GDM1 (cell line): ENCODE measurements at places on chromosomes 11 and 22.

- no peak for DNase-seq
Measured at GRCh38 chr11:133713406-133713805, 131.9 kb downstream of the SPATA19 start.

- DNase-seq = no peak
Measured at GRCh38 chr11:102647430-102647829, 22.3 kb upstream of the MMP20 start.

DNA sequence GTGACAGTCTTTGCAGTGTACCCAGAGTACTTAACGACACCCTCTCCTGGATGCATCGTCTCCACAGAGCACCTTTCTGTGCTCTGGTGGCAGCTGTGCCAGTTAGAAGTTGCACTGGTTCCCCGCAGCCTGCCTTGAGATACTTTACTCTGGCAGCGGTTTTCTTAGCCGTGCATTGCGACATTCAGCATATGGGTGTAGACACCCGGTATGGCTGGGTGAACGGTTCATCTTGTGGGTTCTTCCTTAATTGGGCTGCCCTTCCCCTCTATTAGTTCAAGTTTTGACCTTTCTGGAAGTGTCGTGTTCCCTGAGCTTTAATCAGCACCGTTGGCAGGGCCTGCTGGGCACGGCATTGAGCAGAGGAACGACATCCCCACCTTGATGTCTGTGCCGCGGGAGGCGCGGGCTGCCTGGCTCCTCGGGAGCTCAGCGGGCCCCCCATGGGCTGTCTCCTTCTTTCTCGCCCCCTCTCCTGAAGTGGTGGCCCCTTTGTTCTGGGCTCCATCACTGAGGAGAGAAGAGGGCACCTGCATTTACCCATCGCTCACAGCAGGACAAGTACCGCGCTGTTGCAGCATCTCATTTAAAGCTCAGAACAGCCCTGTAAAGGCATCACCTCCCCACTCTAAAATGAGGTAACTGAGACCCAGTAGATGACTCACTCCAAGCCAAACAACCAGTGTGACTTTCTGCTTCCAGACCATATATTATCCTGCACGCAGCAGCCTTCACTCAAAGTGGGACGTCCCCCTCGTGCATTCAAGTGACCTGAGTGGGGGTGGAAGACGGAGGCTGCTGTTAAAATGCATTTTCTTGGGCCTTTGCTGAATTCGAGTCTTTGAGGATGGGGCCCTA is 13.3 kb downstream of the FAM83F start:
- no peak for DNase-seq

- DNase-seq = no peak
Measured at GRCh38 chr11:84865257-84865656, 761.9 kb downstream of the DLG2 start.

DNA sequence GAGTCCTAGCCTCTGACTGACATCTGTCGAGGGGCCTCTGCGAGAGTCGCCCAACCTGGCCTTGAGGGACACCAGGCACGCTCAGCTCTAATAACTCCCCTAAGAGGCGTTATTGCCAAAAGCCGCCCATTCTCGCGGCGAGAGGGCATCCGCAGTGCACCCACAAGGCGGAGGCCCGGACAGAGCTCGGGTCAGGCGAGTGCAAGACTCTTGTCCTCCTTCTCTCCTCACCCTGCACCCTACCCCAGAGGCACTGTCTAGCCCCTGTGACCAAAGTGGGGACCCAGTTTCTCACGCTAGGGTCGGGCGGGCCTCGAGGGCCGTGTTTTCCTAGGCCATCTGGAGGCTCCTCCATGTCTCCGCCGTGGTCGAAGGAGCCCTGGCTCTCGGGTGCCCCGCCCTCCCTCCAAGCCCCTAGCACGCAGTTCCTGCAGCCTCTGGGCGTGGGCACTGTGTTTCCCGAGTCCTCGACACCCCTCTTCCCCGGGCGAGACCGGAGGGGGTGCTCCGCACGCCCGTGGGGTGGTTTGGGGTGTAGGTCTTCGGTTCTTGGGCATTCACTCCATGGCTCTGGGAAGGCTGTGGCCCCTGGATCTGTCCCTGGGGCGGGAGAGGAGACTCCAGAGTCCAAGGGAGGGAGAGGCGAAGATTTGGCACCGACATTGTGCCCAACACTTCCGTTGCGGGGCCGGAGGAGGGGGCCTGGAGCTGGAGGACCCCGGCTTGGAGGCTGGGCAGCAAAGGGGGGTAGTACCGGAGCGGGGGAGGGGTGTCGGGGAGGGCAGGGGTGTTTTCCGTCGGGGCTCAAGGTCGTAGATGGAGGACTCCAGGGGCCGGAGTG is 1.0 kb downstream of the CHRM4 start:
- DNase-seq = no peak

- no peak for DNase-seq
Measured at GRCh38 chr11:112503410-112503809, 242.8 kb upstream of the PLET1 start.

DNA sequence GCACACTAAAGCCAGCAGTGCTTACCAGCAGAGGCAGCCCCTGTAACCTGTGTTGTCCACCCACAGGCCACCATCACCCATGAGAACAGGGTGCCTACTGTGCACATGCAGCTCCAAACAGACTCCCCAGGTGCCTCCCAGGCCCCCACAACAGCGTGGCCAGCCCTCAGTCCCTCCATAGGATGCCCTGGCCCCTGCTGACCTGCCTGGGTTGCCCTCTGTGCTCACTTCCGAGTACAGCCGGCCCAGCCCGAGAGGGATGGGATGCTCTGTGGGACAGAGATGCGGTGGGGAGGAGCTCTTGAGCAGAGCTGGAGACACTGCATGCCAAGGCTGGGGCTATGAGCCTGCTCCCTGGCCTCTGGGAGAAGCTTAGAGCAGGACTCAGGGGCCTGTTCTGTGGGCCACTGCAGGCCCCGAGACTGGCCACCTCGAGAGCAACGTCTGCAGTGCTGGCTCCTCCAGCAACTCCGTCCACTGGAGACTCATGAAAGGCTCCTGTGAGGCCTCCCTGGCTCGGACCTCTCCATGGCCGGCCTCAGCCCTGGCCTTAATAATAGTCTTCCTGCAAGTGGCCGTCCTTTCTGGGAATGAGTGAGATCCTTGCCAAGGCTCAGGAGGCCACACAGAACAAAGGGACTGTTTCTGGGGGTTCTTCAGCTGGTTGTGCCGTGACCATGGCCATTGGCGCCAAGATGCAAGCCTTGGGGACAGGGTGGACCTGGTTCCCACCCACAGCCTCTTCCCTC is 27.0 kb downstream of the FADS2 start:
- DNase-seq = no peak

- DNase-seq = no peak
Measured at GRCh38 chr11:110207123-110207522, 89.3 kb downstream of the RDX start.

- DNase-seq = no peak
Measured at GRCh38 chr11:8040921-8041285, 40.1 kb upstream of the TUB start.

GRCh38 chr22:38657045-38657909 is 839 bp downstream of the CBY1 start:
- no peak for DNase-seq

GRCh38 chr11:353179-353873 is 16.0 kb upstream of the B4GALNT4 start:
- no peak for DNase-seq

DNA sequence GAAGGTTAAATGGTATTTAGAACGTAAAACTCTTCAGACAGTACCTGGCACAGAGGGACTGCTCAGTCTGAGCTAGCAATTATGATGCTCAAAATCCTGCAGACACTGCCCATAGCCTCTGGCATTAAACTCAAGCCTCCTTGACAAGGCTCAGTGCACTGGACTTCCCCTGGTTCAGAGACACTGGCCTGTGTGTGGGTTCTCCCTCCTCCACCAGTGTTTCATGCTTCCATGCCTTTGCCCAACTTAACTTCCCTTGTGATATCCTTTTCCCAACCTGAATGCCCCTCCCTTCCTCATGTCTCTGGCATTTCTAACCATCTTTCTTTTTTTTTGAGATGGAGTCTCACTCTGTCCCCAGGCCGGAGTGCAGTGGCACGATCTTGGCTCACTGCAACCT is 9.1 kb downstream of the LTBP3 start:
- no peak for DNase-seq

- no peak for DNase-seq
Measured at GRCh38 chr22:49090853-49091135, 736.9 kb downstream of the BRD1 start.

GRCh38 chr22:48921411-48921903 is 906.2 kb downstream of the BRD1 start:
- no peak for DNase-seq

DNA sequence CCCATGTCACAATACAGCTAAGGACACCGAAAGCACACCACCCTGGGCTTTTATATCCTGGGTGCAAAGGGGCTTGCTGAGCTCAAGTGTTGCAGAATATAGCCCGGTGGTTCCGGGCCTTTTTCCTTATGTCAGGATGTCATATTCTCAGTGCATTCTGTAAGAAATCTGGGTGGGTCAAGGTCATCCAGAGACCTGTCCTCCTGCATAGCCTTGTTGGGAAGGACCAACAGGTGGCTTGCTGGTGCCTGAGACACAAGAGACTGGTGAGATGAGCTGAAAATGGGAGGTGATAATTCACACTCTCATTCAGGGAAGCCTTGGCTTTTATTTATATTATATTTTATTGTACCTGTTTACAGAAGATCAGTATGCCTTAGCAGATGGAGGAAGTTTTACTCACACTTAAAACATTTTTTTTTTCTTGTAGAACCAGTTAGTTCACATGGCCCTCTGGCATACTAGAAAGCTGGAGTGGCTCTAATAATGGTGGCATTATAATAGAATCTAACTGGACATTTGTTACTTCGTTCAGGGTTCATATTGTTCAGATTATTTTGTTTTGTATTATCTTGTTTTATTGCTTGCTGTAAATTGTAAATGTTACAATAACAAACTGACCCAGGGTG is 14.6 kb upstream of the TMEM123 start:
- no peak for DNase-seq

- DNase-seq = no peak
Measured at GRCh38 chr11:65102142-65103095, 6.4 kb downstream of the VPS51 start.

- no peak for DNase-seq
Measured at GRCh38 chr11:72352859-72353551, 81.3 kb downstream of the CLPB start.

- no peak for DNase-seq
Measured at GRCh38 chr22:42699281-42699975, 21.2 kb downstream of the A4GALT start.

DNA sequence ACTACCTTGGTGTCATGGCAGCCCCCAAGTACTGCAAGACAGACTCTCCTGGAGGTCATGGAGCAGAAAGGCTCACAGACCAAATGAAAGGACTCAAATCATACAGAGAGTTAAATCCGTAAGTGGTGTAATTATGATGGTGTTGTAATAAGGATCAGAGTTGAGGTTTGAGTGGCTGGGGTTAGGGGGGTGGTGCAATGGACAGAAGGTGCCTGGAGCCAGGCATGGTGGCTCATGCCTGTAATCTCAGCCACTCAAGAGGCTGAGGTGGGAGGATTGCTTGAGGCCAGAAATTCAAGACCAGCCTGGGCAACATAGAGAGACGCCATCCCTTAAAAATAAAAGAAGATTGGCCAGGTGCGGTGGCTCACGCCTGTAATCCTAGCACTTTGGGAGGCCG is 18.7 kb downstream of the ART5 start:
- no peak for DNase-seq

GRCh38 chr11:62602141-62603071 is 741 bp upstream of the MTA2 start:
- no peak for DNase-seq

GRCh38 chr11:131693756-131694155 is 323.3 kb downstream of the NTM start:
- DNase-seq = no peak
